Left kidney (tissue), 8 donors: ENCODE measurements at places on chromosomes 5 and 9. TPM values are rescaled to one million over a fixed set of nuclear protein-coding genes. Genes with fewer than 3 reads are reported as not detected.

PCDHA9 gene
- polyA plus RNA-seq: 0.03 TPM

DNA sequence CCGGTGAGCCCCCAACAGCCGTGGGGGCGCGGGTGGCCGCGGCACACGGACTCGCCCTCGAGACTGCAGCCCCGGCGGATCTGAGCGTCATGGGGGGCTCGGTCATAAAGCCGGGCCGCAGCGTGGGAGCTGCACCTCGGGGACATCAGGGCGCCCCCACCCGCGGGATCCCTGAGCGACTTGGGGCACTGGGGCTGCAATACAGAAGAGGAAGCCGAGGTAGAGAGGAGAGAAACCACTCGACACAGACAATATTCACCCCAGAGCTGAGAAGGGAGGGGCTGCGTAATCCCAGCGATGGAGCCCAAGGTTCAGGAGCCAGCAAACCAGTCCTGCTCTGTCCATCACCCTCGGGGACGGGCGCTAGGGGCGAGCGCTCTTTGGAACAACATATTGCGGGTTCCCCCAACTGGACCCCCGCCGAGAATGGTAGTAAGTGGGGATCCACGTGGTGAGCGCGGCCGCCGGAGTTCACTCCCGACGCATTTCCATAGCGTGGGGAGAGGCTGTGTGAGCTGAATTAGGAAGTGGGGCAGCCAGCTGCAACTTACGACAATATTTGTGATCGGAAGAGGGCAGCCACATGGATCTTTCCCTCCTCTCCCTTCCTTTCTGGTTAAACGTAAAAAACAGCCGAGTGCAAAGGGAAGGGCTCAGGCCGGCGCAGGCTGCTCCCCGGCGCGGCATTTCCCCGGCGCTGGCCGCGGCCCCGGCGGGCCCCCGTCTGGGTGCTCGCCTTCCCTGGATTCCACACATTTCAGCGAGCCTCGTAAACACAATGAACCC lies 9.9 kb downstream of the PTCH1 start:
- DNase-seq: peak; percentile 45

C5orf63 gene
- 22.3 TPM for polyA plus RNA-seq

DNA sequence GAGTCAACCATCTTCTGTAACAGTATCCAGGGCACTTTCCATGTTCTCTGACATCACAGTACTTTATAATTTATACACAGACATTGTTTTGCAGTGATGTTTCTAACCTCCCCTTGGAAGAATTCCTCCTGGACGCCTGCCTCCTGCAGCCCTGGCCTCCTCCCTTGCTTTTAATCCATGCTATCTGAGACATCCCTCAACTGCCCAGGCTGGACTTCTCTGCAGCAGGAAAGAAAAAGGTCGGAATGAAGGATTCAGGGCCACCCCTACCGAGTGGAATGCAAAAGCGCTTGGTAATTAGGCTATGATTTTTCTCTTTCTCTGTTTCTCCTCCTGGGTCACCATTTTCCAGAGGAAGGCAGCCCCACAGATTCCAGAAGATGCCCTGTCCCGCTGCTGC lies 47.0 kb upstream of the SHC3 start:
- DNase-seq: no peak

GRCh38 chr9:68983008-68983411 lies 30.9 kb downstream of the PRKACG start:
- DNase-seq: no peak

DNA sequence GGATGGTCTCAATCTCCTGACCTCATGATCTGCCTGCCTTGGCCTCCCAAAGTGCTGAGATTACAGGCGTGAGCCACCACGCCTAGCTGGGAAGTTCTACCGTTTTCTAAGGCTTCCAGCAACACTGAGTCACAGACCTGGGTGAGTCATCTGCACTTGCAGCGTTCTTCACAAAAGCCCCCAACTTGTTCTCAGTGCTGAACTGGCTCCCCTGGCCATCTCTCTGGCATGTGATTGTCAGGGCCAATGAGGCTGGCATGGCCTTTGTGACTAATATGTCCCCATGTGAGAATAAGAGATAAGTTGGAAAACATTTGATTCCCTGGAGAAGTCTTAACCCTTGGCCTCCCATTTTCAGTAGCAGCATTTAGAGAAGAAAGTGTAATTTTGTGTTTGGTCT lies 124.4 kb downstream of the WDR41 start:
- no peak for DNase-seq

AQP7 gene
- polyA plus RNA-seq: 24.4 TPM

GCNT4 gene
- polyA plus RNA-seq: 18.3 TPM

DNA sequence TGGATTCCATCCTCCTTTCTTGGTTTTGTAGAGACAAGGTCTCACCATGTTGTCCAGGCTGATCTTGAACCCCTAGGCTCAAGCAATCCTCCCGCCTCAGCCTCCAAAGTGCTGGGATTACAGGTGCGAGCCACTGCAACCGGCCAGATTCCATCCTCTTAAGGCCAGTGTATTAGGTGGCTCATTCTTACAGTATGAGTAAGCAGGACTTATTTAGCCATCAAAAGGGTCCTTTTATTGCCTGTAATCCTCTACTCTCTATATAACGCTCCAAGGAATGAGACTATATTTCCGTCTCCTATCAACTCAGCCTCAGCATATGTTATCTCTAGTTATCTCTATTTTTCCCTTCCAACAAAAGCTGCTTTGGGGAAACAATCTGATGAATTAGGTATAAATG lies 3.0 kb upstream of the ERBIN start:
- no peak for DNase-seq

DNA sequence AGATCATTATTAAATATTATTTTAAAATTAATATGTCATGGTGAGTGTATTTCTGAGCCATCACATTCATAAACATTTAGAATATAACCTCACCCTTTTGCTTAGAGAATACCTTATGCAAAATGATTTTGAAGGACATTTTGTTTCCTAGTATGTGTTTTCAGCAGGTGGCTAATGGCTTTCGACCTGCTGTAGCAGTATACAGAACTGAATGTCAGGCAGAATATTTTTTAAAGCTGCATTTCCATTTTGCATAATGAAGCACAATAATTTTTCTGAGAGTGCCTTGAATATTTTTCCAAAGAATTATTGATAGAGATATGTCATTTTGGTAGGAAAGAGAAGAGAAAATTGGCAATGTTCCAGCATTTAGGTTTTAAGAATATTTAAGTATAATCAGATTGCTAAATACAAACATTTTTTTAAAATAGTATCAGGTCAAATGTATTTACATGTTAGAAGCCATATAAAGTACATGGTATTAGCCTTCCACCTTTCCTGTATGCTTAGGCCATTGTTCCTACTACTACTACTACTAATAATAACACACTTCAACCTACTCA lies 42.3 kb downstream of the PAM start:
- DNase-seq: no peak

DNA sequence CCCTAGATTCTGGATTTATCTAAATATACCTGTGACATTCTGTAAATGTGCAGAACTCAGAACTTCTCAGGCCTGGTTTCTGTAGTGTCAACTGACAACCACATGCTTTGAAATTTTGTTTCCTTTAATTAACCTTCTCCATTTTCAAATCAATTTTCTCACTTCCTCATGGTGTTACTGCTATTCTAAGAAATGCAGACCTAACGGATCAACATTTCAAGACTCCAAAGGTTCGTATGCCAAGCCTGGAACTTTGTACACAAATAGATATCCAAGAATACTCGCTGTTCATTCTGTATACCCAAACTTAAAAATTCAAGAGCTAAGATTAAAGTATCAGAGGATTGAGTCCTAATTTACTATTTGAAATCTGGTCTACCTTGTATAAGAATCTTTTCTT lies 88.1 kb downstream of the SLC24A2 start:
- no peak for DNase-seq

DNA sequence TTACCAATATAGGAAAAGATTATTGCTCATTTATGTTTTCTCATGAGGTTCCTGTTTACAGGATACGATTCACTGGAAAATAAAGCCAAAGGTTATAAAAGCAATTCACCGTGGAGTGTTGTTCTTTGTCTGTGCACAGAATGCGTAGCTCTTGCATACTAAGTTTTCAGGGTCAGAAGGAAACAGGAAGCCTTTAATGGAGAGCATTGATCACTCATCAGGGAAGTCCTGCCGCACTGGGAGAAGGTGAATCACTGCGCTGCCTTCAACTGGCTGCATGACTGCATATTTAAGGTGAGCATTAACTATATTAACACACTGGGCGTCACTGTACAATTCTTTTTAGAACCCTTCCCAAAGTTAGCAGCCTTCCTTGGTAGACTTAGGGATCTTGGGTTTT lies 74.1 kb upstream of the SYK start:
- no peak for DNase-seq

DNA sequence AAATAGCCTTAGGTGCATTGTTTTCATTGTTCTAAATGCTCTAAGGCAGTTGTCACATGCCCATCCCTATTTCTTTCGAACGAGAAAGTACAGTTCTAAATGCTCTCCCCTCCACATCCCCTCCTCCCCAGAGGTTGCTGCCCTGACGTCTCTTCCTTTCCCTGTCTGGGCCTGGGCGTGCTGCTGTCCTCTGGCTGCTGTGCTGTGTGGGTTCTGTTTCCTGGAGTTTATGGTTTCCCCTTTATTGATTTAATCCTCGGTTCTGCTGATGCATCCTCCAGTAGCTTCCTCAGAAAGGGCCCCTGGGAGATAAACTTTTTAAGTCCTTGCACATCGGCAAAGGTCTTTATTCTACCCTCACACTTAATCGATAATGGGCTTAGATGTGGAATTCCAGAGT lies 48.8 kb downstream of the MVB12B start:
- no peak for DNase-seq
